C1 segment of cervical spinal cord (tissue), 14 donors: ENCODE measurements at places on chromosomes 3 and 15.

- DNase-seq = no peak
Measured at GRCh38 chr3:106860182-106860581, 517.1 kb upstream of the CCDC54 start.

DNA sequence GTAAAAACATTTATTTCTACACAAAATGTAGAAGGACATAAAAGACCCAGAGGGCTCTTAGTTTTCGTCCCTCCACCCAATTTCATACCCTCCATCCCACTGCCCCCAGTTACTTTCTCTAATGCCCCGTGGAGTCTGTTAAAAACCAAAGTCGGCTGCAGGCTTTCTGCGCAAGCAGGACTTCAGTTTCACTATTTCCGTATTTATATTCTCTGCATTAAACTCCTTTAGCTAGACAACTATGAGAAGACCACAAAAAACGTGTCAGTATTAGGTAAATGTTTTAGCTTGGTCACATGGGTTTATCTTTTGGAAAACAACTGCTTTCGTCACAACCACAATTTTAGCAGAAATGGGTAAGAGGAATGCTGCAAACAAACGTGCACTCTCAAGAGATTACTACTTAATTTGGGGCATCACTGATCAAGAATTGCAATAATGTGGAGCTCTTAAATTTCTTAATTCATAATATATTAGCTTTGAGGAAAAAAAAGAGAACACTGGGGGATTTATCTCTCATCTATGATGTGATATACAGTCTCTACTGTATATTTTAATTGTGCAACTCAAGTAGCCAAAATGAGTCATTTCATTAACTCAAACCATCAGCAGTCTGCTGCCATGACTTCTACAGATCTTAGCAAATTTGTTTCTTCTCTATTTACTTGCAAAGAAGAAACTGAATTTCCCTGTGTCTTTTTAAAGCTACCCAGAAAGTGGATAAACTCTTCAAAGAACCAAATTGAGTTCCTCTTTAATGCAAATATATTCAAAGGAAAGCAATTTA, 740 bp upstream of the NSMCE3 start:
- no peak for DNase-seq

GRCh38 chr3:125212509-125213363, at the start of gene SLC12A8:
TSS of gene SLC12A8 (minus strand) at chr3:125212748. CDS start at chr3:125211349, 1,399 bp downstream.
- no peak for DNase-seq

DNA sequence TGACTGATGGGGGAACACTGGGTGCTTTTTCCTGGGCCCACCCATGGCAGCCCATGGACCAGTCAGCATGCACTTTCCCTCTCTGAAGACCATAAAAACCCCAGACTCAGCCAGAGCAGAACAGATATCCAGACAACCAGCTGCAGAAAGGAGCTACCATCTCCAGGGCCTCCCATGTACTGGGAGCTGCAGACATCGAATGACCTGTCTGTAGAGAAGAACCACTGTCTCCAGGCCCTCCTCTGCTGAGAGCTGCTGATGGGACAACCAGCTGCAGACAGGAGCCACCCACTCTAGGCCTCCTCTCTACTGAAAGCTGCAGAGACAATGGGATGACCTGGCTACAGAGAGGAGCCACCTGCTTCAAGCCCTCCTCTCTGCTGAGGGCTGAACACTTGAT, 66.6 kb downstream of the PROS1 start:
- no peak for DNase-seq

DNA sequence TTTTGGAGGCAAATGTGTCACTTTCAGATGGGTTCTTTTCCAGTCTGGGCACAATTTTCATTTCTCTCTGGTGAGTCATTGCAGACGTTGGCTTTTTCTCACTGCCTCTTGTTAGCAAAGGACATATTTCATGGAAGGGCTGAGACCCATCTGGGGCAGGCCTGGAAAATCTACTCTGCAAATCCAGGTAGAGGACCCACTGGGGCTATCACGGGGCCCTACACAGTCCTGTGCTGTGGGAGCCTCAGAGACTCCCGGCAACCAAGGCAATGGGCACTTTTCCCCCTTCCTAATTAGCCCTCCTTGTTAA, 58.0 kb downstream of the HRH1 start:
- no peak for DNase-seq

DNA sequence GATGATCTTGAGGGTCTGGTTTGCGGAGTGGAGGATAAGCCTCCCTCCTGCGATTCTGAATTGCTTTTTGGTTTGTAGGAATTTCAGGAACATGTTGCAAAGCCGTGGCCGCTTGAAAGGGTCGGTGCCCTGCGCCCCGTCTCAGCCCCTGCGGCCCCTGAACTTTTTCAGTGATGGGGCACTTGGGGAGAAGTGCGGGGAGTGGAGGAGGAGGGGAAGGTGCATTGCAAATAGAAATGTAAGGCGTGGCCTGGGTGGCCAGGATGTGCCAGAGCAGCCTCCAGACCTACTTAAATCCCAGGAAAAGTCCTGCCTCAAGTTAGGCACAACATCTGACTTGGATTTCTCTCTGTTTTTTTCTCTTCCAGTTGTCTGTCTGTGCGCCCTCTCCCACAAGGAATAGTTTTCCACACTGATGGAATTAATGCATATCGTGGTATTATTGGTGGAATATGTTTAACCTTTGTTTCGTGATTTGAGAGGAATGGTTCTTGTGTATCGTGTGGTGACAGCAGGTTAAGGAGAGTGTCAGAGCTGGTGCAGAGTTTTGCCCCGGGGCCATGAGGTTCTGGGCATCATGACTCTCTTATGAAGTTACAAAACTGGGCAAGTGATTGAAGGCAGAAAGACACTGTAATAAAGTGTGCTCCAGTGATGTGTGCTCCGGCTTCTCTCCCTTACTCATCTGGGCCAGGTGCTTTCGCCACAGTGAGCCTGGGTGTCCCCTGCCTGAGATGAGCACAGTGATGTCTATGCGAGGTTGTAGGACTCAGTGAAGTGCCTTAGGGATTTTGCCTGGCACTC, 153.8 kb downstream of the PGPEP1L start:
- no peak for DNase-seq

DNA sequence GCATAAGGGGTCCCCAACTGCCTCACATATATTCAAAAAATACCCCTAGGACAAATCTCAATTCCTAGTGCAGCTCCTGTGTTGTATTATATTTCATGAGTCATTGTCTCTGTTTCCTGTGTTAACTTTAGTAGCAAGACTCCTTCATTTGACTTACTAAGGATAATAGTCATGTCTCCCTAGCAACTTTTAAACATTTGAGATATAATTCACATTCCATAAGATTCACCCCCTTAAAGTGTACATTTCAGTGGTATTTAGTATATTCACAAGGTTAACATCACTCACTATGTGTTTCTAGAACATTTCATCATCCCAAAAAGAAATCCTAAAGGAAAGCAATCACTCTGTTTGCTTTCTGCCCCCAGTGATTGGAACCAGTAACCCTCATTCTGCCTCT, 121.3 kb upstream of the WNT7A start:
- no peak for DNase-seq

GRCh38 chr3:164007765-164008164, 1070.5 kb downstream of the SI start:
- DNase-seq = no peak

- DNase-seq = no peak
Measured at GRCh38 chr15:49875392-49875791, 243.6 kb downstream of the ATP8B4 start.

DNA sequence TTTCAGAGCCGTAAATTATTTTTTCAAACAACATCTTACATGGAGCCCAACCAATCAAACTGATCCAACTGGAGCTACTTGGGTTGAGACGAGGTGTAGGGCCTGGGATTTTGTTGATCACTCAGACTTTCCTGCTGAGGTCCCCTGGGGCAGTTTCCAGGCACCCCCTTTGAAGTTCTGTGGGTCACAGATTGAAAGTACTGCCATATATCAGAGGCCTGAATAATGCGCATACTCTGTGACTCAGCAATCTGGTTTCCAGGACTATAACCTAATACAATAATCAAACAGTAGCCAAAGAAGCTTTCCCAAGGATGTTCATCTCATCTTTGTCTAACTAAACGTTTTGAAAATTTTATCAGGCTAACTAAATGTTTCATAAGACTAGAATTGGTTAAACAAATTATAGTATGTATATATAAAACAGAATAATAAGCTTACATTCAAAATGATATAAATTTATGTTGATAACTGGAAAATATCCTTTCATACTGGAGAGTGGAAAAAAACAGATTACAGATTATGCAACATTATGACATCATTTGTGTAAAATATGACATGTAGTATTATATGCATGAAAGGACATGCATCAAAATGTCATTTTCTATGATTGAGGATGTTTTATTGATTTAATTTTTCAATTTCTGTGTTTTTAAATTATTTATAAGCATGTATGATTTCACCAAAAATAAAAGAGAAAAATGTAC, 617.1 kb downstream of the NTRK3 start:
- no peak for DNase-seq
